ENCODE measurements at places on chromosomes 3 and 15.

GRCh38 chr3:65347166-65347565 is 659.4 kb upstream of the ADAMTS9 start:
- no peak for DNase-seq

GRCh38 chr15:33161209-33161608 is 33.3 kb downstream of the FMN1 start:
- DNase-seq, result no peak

- no peak for DNase-seq
These were observed 10.2 kb upstream of the SLC6A6 start for GRCh38 chr3:14392231-14392630.

DNA sequence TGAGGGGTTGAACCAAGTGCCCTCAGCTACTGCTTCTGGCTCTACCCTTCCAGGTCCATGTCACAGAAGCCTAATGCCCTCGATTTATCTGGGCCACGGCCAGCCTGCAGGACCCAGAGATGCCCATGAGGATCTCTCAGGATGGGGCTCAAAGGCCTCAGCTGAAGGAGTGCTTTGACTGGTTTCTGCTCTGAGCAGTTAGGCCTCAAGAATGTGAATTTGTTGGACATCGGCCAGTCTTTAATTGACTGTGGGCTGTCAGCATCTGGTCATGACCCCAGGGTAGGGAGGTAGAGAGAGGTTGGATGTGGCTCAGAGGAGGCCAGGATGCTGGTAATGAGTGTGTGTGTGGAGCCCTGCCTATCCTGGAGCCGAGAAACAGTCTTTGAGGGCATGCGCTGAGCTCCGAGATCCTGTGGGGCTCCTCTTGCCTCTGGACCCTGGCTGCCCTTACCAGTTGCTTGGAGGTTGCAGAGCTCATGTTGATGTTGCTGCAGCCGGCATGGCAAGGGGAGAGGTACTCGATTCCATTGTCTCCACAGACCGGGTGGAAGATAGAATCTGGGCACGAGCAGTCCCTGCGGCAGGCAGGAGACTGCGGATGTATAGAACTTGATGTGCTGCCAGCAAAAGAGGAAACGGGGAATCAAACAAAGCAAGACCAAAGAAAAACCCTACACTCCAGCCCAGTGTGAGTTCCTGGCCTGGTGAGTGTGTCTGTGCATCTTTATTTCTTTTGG is 49.1 kb upstream of the RAB6B start:
- DNase-seq, result no peak

GRCh38 chr3:159788291-159788690 is 200.3 kb upstream of the IL12A start:
- no peak for DNase-seq

DNA sequence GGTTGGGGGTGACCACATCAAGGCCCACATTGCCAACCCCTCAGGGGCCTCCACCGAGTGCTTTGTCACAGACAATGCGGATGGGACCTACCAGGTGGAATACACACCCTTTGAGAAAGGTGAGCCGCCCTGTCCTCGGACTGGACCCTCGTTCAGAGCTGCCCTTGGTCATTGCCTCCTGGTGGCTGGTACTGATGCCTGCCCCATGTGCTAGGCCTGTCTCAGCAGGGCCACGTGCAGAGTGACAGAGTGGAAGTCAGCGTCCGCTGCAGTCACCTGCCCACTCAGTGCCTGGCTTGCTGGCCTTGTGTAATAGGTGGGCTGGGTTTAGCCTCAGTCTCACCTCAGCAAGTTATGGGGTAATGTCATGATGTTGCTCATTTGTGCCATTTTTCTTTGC is 86.4 kb downstream of the DNASE1L3 start:
- DNase-seq, result no peak

DNA sequence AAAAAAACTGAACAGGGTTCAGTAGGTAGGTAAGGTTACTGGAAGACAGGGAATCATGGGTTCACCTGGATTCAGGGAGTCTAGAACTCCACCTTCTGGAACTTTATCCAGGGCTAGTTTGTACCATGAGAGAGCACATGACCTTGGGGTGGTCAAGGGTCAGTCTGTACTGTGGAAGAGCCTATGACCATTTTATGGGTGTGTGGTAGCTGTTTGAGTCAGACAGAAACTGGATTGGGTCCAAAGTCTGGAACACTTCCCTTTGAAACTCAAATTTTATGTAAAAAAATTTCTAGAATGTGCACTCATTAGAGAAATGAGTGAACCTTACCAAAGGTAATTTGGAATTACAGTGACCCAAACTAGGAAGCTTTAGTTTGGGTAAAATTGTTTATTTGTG is 486.0 kb upstream of the AGTR1 start:
- DNase-seq, result no peak

Data from activated naive CD4-positive, alpha-beta T cell (primary cell).